Activated naive CD8-positive, alpha-beta T cell treated with anti-CD3 and anti-CD28 coated beads for 36 hours (primary cell): ENCODE measurements at places on chromosomes 13 and 19. TPM values are rescaled to one million over a fixed set of nuclear protein-coding genes. Genes with fewer than 3 reads are reported as not detected.

The ZNF541 gene
- 0.22 TPM for total RNA-seq

The SOHLH2 gene
- not detected for total RNA-seq

The AXL gene
- total RNA-seq, result 0.42 TPM

The ZNF285 gene
- total RNA-seq, result 1.8 TPM

DNA sequence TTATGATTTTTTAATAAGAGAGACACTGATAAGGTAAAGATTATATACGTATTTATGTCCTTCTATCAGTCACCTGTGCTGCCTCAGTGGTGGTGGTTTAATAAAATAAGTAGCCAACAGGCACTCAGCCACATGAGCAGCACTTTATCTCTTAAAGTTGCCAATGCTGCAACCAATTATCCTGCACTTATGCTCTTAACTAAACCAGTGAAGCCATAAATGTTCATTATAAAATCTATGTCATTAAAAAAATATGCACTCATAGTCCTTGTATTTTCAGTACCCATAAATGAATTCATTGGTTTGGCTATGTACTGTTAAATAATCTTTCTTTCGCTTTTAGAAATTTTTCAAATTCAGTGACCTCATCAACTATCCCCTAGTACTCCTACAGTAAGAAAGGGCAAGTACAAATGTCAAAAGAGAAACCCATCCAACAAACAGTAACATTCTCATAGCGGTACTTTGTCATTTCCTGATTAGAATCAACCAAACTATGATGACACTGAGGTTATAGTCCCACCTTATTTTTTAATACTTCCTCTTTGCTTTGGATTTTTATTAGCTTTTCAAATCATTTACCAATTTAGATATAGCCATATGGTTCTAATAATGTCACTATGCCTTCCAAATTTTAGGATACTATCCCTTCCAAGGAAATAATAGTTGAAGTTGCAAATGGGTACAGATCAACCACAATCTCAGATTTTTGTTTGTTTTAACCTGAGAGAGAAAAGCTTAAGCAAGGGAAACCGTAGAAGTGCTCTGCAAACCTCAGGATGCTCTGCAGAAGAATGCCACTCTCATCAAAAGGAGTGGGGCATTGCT is 190.9 kb downstream of the KLF12 start:
- no peak for DNase-seq

DNA sequence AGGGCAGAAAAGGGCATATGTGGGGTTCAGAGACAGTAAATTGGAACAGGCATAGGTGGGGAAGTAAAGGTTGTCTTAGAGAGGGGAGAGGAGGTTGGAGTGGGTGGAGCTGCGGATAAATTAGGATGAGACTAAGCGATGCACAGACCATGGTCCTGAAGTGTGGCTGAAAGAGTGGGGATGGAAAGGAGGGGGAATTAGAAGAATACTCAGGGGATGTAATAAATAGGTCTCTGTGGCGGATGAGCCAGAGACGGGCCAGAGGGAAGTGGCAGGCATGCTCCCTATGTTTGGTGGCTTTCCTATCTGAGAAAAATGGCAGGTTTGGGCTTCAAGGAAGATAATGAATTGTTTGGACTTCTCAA is 123.4 kb downstream of the OLFM4 start:
- DNase-seq, result no peak

- DNase-seq, result no peak
Observed at GRCh38 chr13:97974773-97975172, 21.3 kb downstream of the IPO5 start.

DNA sequence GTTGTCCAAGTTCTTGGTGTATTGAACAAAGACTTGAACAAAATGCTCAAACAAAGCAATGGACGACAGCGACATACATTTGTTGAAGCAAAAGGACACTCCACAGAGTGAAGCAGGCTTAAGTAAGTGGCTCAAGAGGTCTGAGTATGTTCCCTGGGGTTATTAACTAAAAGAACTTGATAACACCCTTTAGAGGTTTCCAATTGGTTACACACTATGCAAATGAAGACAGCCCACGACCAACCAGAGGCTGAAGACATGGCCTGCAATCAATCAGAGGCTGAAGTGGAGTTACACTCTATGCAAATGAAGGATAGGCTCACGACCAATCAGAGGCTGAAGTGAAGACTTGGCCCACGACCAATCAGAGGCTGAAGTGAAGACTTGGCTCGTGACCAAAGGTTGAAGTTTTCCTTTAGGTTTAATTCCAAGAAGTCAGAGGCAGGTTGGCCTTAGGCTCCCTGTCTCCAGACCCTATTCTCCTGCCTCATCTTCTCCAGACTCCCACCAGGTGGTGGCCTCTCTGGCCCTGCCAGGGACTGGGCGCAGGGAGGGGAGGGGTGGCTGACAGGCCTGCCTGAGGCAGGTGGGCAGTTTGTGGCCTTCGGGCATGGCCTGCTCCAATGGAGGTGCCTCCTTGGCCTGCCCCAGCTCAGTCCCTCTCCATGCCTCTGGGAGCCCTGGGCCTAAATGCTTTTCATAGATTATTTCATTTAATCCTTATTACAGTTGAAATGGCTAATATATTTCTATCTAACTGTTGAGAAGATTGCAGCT is 38.1 kb downstream of the CCDC169 start:
- DNase-seq, result no peak

DNA sequence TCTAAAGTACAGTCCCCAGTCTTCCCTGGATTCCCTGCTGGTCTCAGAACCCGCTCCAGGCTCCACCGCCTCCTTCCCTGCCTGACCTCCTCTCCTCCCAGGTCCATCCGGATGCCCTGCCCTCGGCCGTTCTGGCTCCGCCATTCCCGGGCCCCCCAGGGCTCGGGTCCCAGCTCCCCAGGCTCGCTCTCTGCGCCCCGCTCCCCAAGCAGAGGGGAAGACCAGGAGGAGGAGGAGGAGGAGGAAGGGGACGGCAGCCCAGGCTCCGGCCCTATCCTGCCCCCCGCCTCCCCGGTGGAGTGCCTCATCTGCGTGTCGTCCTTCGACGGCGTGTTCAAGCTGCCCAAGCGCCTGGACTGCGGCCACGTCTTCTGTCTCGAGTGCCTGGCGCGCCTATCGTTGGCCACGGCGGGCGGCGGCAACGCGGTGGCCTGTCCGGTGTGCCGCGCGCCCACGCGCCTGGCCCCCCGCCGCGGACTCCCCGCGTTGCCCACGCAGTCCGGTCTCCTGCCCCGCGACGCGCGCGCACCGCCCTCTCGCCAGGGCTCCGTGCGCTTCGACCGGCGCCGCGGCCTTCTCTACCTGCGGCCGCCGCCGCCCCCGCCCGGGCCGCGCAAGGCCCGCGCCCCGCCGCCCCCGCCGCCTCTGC is 647 bp downstream of the RNF225 start:
- DNase-seq, result no peak

DNA sequence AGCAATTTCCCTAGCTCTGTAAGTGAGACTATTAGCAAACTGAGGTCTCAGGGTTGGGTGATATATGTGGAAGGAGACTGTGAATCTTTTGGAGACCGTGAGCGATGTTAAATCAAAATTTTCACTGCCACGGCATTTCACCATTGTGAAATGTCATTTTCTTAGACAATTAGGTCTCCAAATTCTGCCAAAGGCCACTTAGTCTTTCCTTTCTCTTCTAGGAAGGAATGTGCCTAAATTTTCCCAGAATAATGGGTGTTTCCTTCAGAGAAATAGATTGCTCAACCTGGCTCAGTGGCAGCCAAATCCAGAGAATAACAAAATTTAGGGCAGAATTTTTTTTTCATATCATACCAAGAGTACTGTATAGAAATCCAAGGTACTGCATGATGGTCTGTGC is 64.5 kb upstream of the SCEL start:
- DNase-seq, result no peak

DNA sequence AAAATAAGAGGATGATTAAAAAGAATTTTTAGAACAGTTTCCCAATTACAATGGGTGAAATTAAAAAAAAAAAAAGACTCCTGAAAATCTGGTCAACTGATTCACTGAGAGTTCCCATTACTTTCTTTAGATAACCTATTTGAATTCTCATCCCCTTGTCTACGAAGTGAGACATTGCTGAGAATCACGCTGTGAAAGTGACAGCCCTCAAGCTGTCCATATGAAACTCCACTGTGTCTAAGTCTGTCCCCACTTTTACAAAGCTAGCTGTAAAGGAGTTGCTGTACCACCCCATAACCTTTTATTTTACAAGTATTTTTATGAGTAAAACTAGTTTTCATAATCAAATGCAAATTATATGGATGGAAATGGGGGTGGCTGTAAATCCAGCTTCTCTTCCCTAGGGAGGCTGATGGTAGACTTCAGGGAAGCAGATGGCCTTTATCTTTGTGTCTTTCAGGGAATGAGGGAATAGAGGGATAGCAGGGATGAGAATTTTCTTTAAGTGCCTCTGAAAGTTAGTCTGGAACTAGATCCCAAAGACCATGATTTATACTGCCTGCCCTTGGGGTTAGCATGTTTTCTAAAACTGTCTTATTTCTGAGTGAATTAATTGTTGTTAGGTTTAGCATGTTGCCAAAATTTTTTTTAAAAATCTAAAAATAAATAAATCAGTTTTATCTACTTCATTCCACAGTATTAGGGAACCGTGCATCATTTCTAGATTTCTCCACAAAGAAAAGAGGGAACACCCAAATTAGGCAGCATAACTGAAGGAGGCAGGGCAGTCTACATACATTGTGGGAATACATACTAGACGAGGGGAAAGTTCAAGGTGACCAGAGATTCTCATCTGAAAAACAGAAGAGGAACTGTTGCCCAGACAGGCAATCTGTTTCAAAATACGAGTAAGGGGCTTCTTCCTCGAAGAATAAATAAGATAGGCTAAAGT is 1219.1 kb downstream of the UQCRFS1 start:
- no peak for DNase-seq

- DNase-seq, result no peak
Observed at GRCh38 chr19:49339301-49340068, 4.3 kb downstream of the CD37 start.

GRCh38 chr13:27622102-27622820 is 569 bp downstream of the POLR1D start:
- no peak for DNase-seq

DNA sequence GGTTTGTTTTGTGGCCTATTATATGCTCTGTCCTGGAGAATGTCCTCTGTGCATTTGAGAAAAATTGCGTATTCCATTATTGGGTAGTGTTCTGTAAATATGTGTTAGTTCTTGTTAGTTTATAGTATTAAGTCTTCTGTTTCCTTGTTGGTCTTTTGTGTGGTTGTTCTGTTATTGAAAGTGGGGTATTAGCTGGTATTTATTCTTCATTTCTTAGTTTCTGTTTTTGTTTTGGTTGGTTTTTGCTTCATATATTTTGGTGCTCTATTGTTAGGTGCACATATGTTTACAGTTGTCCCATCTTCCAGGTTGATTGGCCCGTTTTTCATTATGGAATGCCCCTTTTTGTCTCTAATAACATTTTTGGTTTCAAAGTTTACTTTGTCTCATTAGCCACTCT is 77.3 kb downstream of the DNAJC15 start:
- no peak for DNase-seq

DNA sequence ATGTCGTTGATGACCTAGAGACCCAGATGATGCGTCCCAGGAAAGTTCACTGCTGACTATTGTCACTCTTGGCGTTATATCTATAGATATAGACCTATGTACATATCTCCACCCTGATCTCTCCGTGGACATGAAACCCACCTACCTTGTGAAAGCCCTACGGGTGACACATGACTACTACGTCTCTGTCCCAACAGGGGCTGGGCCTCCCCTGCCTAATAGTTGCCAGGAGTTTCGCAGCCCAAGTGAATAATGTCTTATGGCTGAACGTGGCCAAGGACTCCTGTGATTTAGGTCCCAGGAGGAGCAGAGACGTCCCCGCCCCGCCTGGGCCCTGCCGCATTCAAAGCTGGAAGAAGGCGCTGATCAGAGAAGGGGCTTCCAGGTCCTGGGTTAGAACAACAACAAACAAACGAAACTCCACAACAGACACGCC is 4.9 kb upstream of the POU4F1 start:
- no peak for DNase-seq

DNA sequence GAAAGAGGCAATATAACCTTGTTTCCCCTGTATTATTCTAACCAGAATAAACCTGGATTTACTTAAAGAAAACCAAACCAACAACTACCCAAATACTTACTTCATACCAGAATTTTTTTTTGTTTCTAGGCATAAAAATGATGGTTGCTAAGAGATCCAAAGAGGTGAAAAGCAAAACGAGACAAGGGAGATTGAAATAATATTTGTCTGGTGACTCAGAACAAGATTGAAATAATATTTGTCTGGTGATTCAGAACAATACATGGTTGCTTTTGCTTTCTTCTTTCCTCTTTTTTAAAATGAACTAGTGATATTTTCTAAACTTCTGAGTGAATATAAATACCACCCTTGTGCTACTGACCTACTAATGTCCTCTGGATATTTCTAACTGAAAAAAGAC is 592.9 kb downstream of the KCTD12 start:
- no peak for DNase-seq
